ENCODE measurements at places on chromosomes 4 and X.

DNA sequence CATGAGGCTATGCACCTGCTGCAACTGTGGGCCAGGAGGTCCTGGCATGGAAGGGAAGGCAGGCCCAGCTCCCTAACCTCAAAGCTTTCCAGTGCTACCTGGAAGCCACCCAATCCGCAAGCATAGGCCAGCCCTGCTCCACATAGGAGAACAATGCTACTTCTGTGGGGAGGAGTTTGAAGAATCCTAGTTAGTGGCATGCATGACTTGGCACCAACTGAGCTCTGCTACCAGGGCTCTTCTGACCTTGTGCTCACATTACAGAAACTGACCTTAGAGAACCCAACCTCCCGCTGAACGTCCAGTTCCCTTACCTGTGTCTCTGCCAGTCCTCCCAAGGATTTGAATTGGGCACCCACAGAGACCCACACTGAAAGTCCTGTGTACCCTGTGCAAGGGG, 58.8 kb downstream of the USP46 start:
- peak; percentile 1 for DNase-seq

- no peak for DNase-seq
Measured at GRCh38 chr4:53130896-53131561, 234.8 kb downstream of the SCFD2 start.

DNA sequence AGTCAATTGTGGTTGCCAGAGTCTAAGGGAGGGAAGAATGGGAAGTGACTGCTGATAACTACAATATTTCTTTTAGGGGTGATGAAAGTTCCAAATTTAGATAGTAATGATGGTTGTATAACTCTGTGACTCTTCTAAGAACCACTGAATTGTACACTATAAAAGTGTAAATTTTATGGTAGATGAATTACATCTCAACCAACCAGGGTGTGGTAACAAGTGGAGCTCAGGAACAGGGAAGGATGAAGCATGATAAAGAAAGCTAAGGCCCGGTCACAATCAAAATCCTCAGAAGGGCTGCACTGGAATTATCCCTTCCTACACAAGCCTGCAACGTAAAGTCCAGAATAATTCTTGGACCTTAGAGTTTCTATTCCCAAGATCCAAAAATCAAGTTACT, 143.2 kb downstream of the PPARGC1A start:
- no peak for DNase-seq

DNA sequence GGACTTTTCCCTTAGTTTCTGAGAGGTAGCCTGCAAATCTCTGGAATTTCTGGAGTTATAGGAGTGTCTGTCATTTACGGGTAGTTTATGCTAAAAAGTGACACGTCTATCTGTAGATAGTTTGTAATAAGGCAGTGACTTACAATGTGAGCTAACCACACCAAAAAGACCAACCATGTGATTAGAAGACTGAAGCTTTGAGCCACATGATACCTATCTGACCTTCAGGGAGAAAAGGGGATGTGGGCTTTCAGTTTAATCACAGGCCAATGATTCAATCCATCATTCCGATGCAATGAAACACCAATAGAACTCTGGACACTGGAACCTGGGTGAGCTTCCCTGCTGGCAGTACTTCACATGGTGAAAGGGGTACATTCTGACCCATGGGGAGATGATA, 254.6 kb upstream of the GK2 start:
- DNase-seq: no peak

DNA sequence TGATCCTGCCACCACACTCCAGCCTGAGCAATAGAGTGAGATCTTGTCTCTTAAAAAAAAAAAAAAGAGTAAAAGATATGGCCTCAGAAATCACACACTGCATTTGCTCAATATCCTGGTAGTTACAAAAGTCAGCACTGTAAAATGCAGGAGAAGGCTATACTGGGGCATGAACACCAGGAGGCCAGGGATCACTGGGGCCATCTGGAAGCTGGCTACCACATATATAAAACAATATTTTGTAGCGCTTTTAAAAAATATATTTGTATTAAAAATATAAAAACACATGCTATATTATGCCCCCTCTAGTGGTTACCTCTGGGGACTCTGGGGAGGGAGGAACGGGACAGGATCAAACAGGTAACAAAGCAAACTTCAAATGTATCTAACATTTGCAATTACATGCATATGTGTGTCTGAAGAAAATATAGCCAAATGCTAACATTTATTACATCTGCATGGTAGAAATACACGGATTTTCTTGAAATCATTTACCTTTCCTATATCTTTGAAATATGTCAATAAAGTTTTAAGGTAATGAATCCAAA, 4.0 kb downstream of the C4orf46 start:
- no peak for DNase-seq

DNA sequence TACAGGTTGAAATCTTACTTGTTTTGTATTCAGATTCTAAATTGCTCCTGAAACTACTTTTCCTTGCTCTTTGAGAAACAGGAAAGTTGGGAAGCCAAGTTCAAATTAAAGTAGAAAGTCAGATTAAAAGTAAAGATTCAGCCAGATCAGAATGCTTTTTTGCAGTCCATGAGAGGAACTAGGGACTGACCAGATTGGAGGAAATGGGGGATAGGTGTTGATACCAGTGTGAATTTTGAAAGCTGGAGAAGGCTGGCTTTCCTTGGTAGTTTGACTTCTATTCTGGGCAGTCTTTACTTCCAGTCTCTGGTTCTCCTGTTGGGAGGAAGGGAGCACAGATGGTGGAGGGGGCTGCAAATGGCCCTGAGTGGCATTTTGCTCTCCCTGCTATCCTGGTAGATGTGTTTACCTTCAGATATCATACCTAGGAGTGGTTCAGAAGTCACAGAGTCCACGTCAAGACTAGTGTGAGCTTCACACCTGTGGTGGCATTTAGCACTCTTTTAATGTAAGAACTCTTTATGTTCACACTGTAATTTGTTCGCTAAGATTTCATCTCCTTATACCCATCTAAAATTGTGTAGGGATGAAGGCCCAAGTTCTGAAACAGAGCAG, 68.8 kb downstream of the FNIP2 start:
- DNase-seq: no peak

DNA sequence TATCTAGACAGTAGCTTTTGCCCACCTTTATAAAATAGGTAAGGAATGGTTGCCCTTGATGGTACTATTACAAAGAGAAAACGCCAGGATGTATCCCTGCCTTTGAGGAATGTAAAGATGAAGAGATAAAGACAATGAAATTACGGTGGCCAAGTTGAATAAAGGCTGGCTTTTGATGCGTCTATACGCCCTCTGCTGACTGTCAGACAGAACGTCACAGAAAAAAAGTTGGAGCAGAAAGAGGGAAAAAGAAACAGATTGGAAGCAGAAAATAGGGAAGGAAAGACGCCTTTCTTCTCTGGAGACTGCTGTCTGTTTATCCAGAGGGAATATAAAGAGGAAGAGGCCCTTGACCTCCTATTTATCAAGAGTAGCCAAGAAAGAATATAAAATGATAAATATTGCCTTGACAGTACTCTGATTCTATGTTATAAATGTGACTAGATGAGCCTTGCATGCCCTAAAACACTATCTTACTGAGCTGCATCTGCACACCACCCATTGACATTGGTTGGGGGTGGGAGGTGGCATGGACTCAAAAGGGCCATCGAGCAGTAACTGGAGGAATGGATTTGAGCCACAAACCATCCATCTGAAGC, 30.6 kb downstream of the PCDH19 start:
- DNase-seq: no peak

DNA sequence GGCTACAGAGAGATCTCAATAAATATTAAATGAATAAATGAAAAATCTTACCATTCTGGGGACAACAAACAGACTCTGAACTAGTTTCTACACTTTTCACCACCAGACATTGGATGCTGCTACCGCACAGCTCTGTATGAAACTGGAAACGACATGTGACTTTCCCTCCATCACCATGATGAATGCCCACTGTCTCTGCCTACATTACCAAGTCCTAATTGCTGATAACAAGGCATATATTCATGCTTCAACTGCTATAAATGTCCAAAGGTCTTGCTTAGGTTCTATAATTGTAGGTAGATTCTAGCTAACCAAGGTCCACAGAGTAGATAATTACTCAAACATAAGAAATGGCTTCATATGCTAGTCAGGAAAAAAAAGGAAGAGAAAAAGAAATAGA, 399.4 kb upstream of the ADGRL3 start:
- DNase-seq: no peak

GRCh38 chr4:171876636-171877035, 63.4 kb downstream of the GALNTL6 start:
- no peak for DNase-seq

DNA sequence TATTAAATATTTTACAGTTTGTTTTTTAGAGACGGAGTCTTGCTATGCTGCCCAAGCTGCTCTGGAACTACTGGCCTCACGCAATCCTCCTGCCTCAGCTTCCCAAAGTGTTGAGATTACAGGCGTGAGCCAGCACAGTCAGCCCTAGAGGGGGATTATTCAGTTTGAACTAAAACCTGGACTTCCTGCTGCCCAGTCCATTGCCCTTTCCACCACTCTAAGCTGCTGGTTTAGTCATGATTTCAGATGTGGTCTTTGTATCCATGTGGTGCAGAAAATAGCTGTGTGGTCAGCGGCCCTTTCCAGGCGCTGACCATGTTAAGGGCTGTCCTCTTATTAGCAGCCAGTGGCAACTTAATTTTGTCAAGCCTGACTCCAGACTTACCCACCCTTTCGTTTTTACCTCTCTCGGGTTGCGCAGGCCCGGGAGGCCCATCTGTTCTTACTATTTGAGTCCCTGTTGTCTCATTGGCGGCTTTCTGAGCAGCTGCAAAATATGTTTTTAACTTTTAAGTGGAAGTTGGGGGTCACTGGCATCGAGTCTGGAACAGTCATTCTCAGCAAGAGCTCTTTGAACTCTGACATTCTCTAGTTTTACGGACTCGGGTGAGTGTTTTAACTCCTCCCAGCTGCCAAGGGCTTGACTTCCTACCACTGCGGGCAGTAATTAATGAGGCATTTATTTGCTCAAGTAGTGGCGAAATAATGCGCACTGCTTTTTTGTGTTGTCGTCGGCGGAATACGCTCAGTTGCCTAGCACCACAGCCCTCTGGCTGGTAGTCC, 773 bp upstream of the VMA21 start:
- DNase-seq: no peak

GRCh38 chr4:76581077-76581962, 146.3 kb downstream of the SHROOM3 start:
- no peak for DNase-seq

GRCh38 chr4:100989401-100989800, 357.9 kb downstream of the PPP3CA start:
- DNase-seq: no peak

DNA sequence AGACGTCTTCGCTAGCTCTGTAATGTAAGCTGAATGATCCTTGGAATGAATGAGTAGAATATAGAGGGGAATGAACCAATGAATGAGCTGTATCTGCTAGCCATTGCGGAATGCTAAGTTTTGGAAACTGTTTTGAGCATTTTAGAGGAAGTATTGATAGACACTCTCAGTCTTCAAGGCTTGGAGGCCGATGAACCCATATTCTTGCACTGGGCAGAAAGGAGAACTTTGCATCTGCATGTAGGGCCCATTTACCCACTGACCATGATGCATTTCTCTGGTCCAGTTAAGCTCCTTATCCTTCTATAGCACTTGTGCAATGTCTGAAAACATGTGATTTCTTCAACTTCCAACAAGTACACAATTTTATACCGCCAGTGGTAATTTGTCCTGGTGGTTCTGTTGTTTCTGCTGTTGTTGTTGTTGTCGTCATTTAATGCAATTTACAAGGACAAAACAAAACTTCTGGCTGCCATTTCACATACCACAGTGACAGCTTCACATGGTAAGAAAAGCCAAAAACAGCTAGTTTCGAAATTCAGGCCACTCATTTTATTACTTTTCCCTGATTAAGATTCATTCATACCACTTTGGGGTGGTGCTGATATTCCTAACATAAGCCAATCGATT, 85.0 kb upstream of the MTM1 start:
- no peak for DNase-seq

DNA sequence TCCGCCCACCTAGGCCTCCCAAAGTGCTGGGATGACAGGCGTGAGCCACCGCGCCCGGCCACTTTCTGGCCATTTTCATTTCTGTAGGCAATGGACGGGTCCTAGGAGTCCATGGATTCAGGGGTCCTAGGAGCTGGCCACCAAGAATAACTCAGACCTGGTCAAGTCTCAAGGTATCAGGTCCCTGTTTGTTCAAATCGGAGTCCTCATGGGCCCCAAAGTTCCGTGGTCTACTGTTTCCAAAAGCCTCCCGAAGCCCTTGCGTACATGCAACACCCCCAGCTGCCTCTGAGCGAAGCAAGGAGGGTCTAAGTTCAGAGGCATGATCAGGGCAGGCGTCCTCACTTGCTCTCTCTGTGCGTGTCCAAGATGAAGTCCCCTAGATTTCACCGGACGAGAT, 30.1 kb downstream of the P2RY8 start:
- DNase-seq: no peak

DNA sequence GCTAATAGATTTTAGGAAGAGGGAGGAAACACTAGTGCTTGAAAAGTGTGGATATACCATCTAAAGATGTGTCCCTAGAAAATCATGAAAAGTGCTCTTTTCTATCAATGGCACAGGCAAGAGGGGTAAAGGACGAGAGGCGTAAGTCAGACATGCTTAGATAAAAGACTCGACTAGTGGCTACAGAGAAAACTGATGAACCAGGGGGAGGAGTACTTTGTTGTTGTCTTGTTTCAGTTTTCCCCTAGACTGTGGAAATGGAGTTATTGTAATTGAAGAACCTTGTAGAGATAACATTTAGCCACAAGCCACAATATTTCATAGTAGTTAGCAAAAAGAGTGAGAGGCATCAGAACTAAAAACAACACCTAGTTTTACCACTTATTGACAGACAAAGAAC, 21.4 kb downstream of the GALNTL6 start:
- DNase-seq: no peak

DNA sequence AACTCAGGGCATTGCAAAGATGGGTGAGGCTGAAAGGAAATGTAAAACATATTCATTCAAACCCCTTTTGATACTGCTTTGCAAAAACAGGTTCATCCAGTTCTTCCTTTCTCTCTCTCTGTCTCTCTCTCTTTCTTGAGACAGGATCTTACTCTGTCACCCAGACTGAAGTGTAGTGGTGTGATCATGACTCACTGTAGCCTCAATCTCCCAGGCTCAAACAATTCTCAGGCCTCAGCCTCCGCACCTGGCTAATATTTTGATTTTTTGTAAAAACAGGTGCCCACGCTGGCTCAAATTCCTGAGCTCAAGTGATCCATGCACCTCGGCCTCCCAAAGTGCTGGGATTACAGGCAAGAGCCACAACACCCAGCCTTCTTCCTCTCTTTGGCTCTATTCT, 15.6 kb upstream of the DCHS2 start:
- DNase-seq: no peak
